ENCODE measurements at places on chromosomes 4 and X.

DNA sequence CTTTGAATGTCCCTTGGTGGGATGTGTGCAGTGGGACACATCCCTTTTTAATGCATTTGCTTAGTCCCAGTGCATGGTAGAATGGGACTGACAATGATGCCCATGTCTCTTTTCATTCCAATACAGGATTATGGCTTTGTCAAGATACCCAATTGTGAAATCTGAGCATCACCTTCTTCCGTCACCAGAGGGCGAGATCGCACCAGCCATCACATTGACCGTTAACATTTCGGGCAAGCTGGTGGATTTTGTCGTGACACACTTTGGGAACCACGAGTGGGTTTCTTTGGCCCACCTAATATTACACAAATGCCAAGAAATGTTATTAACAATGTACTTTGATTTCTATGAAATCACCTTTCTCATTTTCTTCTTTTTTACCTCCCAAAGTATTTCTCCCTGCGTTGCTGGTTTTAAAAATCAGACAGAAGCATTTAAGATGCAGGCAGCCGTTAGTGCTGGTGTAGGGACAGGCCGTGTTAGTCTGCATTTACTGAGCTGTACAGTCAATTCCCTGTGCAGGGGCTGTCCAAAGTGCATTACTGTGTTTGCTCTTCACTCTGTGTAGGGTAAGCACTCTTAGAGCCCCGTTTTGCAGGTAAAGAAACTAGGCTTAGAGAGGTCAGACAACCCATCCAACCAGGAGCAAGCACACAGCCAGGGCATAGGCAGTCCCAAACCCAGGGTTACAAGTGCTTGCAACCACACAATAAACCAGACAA, 46.5 kb downstream of the CWH43 start:
- DNase-seq = peak; percentile 24

DNA sequence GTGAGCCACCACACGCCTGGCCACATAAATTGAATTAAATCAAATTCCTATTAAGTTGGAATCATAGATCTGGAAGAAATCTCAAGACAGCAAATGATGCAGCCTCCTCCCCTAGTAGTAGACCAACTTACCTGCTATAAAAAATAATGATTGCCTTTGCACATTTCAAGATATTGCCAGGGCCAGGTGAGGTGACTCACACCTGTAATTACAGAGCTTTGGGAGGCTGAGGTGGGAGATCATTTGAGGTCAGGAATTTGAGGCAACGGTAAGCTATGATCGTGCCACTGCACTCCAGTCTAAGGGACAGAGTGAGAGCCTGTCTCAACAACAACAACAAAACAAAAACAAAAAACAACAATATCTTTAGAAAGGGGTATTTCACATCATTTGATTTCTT, 17.0 kb upstream of the WWC2 start:
- no peak for DNase-seq

- no peak for DNase-seq
These were observed 11.5 kb upstream of the CAMK2D start for GRCh38 chr4:113773014-113773413.

- DNase-seq = no peak
These were observed 1230.4 kb downstream of the PCDH18 start for GRCh38 chr4:136301749-136302495.

DNA sequence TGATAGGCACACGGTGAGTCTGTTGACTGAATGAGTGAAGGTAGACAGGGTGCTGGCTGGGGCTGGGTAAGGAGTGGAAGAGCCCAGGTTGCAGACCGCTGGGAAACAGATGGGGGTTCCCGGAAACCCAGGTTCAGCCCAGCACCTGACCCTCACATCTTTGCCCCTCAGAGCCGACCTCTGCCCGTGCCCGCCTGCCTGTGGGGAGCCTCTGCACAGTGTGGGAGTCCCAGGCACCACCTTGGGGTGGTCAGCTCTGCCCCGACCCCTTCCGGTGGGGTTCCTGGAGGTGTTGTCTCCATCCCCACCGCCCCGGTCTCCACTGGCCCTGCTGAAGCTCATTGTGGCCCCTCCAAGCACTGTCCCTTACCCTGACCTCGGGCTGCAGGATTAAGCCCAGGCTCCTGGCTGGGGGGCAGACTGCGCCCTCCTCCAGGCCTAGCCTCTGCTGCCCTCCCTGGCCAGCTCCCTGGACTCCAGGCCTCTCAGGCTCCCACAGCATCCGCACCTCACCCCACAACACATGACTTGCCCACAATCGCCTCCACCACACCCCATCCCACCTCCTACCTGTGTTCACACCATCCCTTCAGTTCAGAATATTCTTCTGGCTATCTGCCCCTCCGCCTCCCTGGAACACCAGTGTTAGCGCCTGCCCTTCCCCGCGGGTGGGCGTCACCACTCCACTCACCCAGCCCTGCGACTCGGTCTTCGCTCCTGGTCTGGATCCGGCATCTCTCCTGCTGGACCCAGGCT, 21.4 kb downstream of the HMX1 start:
- no peak for DNase-seq

GRCh38 chr4:170198747-170199146, 109.0 kb upstream of the AADAT start:
- DNase-seq = no peak

DNA sequence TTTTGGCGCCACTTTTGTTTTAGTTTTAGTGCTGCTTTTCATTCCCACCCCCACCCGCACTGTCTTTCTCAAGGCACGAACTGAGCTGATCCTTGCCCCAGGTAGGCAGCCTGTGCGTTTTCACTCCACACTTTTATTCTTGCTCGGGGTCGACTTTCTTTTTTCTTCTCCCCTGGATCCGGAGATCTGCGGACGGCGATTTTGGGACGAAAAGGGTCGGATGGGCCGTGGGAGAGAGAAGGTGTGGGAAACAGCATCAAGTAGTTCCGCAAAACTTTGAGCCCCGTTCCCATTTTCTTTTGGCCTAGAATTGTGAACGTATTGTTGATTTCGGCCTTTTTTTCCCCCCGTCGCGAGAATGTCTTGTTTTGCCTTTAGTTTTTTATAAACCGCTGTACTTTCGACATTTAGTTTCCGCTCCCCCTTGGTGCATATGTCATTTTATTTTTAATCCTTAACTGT, 531 bp downstream of the STAG2 start:
- no peak for DNase-seq

GRCh38 chr4:1813231-1813630, 20.1 kb downstream of the FGFR3 start:
- no peak for DNase-seq

DNA sequence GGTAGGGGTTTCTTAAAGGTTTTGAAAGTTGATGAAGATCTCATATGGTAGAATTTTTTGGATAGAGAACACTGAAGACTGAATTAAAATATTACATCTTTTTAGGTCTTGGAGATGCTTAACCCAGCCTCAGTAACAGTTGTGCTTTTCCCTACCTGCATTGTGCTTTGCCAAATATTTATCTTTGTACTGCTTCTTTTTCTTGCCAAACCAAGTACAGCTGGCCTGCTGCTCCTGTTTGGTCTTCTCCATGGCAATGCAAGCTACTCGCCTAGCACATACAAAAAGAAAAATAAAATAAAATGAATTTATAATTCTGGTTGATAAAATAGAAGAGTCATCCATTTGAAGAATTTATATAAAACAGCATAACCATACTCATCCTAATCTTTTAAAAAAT, 95.4 kb downstream of the NYX start:
- no peak for DNase-seq

- no peak for DNase-seq
These were observed 384.5 kb downstream of the GRXCR1 start for GRCh38 chr4:43277003-43277402.

DNA sequence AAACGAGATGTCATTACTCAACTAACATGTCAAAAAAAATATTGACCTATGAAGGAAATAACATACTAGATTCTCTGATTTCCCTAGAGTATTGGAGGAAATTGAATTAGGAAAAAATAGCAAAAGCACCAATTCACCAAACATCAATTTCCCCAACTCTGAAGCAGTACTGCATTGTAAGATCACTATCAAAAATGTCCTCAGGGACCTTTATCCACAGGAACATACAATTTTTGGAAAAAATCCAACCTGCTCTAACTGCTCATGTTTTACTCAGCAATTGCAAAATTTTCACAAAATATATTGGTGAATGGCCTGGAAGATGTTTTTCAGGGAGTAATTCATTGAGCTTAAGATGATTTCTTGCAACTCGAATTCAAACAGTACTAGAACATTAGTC, 239.0 kb upstream of the GIMD1 start:
- DNase-seq = no peak

DNA sequence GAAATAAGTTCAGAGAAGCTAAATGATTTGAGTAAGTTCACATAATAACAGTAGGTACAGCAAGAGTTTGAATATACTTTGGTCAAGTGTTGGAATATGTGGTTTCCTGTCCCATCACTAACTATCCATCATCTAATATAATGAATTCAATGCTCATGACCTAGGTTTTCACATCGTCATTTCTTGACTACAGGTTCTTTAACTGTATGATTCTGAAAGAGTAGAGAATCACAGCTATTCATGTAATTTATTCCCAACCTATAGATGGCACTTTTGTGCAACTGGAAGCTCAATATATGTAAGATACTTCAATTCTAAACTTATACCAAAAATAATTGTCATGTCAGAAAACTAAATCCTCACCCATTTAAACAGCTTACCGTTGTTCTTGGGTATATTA, 53.1 kb downstream of the TIGD2 start:
- DNase-seq = peak; percentile 60

GRCh38 chrX:35711281-35711680, 86.9 kb upstream of the MAGEB16 start:
- no peak for DNase-seq

- DNase-seq = no peak
These were observed 5.4 kb upstream of the PF4V1 start for GRCh38 chr4:73847526-73848182.

GRCh38 chrX:41491267-41492004, 44.3 kb downstream of the NYX start:
- DNase-seq = no peak

Measured in activated CD4-positive, alpha-beta T cell treated with anti-CD3 and anti-CD28 coated beads, Interleukin-2, amount 50 U/mL, for 16 hours (primary cell).